ENCODE measurements at places on chromosomes 7 and 10. TPM values are rescaled to one million over a fixed set of nuclear protein-coding genes. Genes with fewer than 3 reads are reported as not detected.

DNA sequence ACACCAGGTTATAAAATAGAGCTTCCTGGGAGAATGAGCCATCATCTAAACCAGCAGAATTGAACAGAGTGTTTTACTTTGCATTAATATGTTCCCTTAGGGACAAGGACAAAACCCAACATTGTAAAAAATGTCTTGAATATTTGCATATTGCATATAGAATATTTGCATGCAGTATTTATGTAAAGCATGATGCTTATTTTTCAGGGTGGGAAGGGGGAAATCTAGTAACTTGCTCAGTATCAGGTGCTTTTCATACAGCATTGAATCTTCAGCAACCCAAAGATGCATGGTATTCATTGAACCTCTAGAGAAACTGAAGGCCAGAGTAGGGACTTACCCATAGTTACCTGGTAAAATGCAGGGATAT lies 409.2 kb upstream of the ZMIZ1 start:
- no peak for DNase-seq

The CFAP46 gene
- 11.3 TPM for polyA plus RNA-seq

DNA sequence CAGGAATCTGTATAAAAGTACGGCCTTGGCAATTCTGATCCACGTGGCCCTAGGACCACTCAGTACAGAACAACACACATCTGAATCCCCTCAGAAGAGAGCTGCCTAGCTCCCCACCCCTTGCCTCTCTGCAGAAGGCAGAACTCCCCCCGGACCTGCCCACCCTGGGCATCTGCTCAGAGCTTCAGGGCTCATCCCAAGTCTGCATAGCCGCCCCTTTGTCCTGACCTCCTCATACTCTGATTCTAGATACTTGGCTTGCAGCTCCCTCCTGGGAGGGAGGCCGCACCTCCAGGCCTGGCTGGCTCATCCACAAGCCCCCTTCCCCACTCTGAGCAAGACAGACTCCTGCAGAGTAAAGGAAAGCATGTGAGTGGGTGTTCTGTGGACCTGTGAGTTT lies 49.6 kb downstream of the GRID1 start:
- DNase-seq, result no peak

- DNase-seq, result no peak
Observed at GRCh38 chr7:43698460-43699255, 30.7 kb downstream of the COA1 start.

The ST8SIA6 gene
- polyA plus RNA-seq, result 1.2 TPM

- no peak for DNase-seq
Observed at GRCh38 chr7:100563809-100564400, 9.8 kb downstream of the SAP25 start.

The MLXIPL gene
- 5.5 TPM for polyA plus RNA-seq

The ACTL6B gene
- not detected for polyA plus RNA-seq

DNA sequence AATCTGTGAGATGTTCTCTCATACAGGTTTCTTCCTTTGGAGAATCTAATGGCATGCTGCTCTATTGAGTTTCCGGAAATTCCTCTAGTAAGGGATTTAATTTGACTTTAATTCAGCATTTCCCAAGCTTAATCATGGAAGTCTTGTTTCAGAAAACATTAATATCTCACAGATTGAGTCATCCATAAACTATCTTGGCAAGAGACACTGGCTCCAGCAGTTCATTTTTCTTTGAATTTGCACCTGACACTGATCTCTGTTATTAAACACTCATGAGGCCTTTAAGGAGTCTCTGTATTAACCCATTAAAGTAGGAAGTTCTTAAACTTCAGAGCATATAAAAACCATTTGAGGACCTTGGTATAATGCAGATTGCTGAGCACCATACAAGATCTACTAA lies 3.6 kb upstream of the ITGB8 start:
- DNase-seq, result no peak

The PRLHR gene
- polyA plus RNA-seq, result not detected

- DNase-seq, result no peak
Observed at GRCh38 chr10:58756130-58756719, 243.6 kb downstream of the BICC1 start.

GRCh38 chr10:131636841-131637724 lies 263.7 kb upstream of the PPP2R2D start:
- no peak for DNase-seq

- DNase-seq, result peak; percentile 16
Observed at GRCh38 chr7:13282377-13282980, 595.0 kb downstream of the ARL4A start.

The SFTPA1 gene
- 0.04 TPM for polyA plus RNA-seq

DNA sequence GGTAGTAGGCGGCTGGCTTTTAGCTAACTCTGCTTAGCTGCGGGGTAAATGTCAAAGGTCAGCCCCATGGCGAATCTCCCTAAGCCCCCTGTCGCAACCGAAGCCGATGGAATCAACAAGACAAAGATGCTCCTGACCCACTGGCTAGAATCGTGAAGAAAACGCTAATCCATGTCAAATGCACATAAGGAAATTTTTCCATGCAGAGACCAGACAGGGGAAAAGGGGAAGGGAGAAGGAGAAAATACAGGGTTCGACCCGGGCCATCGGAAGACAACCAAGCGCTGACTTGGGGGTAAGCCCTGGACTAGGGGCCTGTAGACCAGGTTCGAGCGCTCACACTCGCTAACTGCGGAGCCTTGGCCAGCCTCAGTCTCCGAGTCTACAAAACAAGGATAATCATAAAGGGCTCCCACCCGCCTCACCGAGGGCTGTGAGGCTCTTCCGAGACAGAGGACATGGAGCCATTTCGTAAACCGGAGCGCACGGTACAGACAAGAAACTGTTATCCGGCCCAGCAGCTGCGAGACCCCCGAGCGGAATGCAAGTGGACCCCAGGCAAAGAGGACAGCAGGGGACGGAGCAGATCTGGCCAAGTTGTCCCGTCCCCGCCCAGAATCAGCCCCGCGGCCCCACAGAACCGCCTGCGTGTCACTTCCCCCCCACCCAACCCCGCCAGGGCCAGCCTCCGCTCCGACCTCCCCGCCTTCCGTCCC lies 507 bp downstream of the SAR1A start:
- no peak for DNase-seq

GRCh38 chr7:89761173-89761572 lies 393.1 kb upstream of the STEAP1 start:
- no peak for DNase-seq

- no peak for DNase-seq
Observed at GRCh38 chr10:131703541-131703940, 197.3 kb upstream of the PPP2R2D start.

DNA sequence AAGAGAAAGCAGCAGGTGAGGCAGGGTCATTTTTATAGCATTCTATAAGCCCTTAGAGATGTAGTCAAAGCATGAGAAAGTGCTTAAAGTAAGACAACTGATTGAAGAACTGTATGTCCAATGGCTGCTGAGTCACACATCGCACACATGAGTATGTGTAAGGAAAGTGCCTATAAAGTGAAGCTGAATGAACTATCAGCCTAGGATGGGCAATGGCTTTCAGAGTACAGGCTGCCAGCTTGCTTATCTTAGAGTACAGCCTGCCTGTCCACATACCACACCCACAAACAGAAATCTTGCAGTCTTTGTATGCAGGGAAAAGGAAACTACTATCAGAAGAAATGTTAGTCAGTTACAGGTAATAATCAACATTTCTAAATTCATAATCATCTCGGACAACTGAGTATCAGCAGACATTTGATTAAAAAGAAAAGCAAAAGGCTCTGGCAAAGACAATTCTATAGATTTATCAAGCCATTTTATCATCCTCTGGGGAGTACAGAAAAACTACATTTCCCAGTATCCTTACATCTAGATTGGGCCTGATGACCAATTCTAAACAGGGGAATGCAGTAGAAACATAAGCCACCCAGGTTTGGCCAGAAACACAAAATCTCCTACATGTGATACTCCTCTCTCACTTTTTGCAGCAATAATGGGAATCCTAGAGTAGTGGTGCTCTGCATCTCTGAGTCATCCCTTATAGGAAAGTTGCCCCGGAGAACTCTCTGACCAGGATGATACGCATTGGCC lies 16.2 kb upstream of the EPHB6 start:
- no peak for DNase-seq

- DNase-seq, result no peak
Observed at GRCh38 chr10:44651834-44652233, 259.3 kb upstream of the TMEM72 start.

The GNB2 gene
- polyA plus RNA-seq, result 195 TPM

DNA sequence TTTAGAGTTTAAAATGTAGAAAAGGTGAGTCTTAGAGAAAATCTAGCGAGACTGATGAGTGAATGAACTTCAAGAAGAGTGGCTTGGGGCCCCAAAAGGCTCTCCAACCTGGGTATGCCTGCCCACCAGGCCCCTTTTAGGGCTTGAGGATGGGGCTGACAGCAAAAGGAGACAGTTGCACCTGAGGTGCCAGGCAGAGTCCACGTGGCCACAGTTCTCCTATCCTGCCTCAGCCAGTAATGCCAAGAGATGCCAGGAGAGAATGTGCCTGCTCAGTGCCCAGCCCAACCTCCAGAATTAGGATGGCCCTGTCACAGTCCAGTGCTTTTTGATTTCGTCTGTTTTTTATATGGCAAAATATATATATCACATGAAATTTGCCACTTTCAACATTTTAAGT lies 156.5 kb downstream of the SLIT1 start:
- DNase-seq, result no peak

DNA sequence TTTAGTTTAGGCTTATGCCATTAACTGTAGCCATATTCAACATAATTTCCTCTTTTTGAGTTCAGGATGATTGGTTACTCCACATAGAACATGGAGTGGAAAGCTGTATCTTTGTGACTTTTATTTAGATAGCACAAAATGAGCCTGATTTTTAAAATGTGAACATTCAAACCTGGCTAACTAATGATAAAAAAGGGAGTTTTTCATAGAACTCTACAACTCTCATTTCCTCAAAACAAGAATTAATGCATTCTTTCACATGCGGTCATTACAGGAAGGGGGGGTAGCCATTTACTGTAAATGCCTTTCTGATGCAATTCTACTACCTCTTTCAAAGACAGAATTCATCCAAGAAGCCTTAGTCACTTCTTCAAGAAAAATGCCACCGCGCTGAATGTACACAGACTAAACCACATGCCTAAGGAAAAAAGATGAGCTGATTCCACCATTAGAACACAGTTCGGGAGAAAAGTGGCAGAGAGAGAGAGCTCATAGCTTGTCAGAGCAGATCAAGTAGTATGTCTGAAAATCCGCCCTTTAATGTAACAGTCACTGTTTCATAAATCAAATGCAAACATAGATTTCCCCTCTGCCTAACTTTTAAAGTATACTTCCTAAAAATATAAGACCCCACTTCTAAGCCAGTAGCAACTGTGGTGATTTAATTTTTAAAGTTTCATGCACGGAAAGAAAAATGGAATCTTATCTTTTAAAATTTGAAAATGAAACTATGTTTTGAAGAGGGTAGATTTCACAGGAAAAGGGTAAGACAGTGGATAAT lies 226.4 kb upstream of the KLF14 start:
- DNase-seq, result no peak

GRCh38 chr10:33129996-33130386 lies 172.0 kb upstream of the ITGB1 start:
- DNase-seq, result no peak

DNA sequence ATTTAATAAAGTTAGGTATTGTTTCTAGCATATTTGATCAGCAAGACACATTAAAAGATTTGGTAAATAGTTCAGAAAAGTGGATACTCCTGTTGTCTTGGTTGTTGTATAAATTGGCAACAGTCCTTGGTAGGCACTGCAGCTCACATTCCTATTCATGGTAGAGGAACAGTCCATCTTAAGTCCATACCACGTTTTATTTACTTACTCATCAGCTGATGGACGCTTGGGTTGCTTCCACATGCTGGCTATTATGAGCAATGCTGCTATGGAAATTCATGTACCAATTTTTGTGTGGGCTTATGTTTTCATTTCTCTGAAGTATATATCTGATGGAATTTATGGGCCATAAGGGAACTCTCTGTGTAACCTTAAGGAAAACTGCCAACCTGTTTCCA lies 43.3 kb downstream of the C10orf120 start:
- no peak for DNase-seq

DNA sequence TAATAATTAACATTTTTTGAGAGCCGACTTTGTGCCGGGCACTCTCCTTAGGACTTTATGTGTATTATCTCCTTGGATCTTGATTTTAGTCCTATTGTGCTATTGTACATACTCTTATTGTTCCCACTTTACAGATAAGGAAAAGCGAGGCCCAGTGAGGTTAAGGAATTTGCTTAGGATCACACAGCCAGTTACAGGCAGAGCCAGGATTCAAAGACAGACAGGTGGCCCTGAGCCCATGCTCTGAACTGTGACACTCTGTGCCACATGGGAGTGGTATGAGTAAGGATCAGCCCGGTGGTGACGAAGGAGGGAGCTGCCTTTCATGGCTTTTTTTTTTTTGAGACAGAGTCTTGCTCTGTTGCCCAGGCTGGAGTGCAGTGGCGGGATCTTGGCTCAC lies 15.8 kb upstream of the GNA12 start:
- no peak for DNase-seq

The GHRHR gene
- polyA plus RNA-seq, result 0.50 TPM

DNA sequence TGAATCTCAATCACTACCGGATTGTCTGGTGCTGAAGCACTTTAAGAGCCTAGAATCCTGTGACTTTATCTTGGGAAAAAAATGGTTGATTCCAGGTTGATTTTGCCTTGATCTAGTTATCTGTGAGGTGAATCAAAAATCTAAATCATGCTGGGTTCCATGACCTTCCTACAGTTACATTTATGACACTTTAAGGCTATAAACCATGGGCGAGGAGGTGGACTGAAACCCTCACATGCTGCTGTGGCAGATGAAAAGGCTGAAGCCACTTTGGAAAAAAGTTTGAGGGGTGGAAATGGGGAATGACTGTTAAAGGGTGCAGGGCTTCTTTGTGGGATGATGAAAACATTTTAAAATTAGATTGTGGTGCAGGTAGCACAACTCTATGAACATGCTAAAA lies 17.5 kb downstream of the SLC16A9 start:
- no peak for DNase-seq

- DNase-seq, result no peak
Observed at GRCh38 chr7:101189109-101189508, 9.0 kb upstream of the NAT16 start.
